Hematopoietic multipotent progenitor cell treated with erythropoietin and hydrocortisone succinate and interleukin-3 and kit ligand, for 8 days (in vitro differentiated cells): ENCODE measurements at places on chromosomes 16 and 17.

DNA sequence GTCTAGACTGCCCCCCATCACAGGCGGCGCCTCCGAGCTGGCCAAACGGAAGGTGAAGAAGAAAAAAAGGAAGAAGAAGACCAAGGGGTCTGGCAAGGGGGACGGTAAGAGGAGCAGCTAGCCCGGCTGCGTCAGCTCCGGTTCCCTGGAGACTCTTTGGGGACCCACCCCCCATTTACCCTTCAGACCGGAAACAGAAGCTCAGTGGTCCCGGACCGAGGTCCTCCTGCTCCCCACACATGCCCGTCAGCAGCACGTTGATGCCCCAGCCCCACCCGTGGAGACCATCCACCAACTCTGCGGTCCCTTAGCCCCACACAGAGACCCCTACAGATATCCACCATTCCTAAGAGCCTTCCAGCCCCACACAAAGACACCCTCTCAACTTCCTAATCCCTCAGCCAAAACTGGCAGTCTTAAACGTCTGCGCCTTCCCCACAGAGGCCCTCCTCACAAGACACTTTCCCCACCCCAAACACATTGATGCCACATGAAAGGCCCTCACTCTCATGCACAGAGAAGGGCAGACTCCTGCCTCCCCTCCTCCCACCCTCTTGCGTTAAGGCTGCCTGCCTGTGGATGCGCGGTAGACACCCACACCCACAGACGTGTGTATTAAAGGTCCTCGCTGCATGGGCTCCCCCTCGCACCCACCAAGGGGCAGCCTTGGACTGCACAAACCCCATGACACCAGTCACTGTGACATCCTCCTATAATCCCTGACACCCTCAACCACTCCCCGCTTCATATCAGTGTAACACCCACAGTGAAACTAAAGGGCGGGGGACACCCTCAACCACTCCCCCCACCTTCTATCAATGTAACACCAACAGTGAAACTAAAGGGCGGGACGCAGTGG lies 58.2 kb upstream of the RPH3AL start:
- DNase-seq, result peak; percentile 83

GRCh38 chr16:31869511-31870201 lies 4.0 kb upstream of the ZNF267 start:
- DNase-seq, result peak; percentile 45

GRCh38 chr16:12575288-12575687 lies 228.4 kb downstream of the CPPED1 start:
- DNase-seq, result no peak

GRCh38 chr16:85386467-85387170 lies 226.5 kb upstream of the GSE1 start:
- no peak for DNase-seq

GRCh38 chr16:55154956-55155355 lies 169.0 kb upstream of the IRX6 start:
- no peak for DNase-seq
